ENCODE measurements at places on chromosomes 2 and 18.

- peak; percentile 81 for DNase-seq
Measured at GRCh38 chr2:5695654-5696403, 3.6 kb downstream of the SOX11 start.

GRCh38 chr2:230793572-230794359 is 71.0 kb upstream of the ITM2C start:
- no peak for DNase-seq

DNA sequence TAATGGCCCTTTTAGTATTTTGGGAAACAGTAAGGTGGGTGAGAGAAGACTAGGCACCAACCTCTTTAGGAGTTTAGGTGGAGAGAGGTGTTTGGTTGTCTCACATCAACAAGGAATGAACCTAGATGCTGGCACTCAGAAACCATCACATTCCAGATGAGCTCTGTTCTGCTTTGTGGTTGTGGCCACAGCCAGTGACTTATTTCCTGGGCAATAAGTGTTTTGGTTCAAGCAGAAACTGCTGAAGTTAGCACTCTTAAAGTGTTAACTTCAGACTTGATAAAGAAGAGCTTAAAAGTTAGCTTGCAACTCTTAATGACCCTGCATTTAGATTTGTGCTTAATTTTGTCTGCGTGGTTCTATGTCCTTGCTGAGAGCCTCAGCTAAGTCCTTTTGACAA is 929.2 kb downstream of the SLC4A3 start:
- DNase-seq: no peak

- DNase-seq: no peak
Measured at GRCh38 chr2:66489436-66489835, 54.5 kb downstream of the MEIS1 start.

DNA sequence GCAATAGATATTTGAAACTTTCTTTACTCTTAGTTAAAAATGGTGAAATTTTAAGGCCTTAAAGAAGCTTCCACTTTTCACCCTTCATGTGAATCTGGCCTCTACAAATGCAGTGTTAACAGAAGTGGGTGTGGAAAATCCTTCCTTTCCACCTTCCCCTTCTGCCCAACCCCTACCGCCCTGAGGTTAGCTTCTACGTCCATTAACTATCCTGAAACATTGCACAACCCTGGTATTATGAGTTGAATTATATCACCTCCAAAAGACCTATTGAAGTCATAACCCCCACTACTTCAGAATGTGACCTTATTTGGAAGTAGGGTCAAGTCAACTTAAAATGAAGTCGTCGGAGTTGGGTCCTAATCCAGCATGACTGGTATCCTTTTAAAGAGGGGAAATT is 80.8 kb upstream of the ACSL3 start:
- no peak for DNase-seq

DNA sequence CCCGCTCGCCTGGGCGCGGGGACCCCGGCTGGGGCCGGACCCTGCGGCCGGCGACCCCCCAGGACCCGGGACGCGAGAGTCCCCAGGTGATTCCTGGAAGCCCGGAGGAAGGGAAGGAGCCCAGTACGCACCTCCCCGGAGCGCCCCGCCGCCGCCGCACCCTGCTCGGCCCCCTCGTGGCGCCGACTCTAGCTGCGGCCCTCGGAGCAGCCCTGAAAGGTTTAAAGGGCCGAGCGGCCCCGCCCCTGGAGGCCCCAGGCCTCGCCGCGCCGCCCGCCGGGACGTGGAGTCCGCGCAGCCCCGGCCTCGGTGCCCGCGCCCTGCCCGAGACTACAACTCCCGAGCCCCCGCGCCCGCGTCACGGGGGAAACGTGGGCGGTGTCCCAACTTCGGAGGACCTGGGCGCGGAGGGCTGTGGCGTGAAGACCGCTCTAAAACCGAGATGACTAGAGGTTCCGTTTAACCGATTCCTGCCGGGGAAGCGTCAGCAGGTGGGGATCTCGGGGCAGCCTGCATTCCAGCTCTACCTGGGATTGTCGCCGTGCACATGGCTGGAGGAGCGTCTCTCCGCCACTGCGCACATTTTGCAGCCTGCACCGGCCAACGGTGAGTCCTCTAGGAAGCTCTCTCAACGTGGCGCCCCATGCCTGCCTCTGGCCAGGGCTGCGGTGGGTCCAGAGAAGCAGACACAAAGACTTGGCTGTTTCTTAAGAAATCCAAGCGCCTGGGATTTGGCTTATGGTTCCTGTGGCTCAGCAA is at the start of gene TMEM150A:
Gene TMEM150A (minus strand): TSS at position 223 of the 759 bp plus-strand sequence. CDS start 750 bp downstream, outside the sequence.
- DNase-seq: peak; percentile 89

DNA sequence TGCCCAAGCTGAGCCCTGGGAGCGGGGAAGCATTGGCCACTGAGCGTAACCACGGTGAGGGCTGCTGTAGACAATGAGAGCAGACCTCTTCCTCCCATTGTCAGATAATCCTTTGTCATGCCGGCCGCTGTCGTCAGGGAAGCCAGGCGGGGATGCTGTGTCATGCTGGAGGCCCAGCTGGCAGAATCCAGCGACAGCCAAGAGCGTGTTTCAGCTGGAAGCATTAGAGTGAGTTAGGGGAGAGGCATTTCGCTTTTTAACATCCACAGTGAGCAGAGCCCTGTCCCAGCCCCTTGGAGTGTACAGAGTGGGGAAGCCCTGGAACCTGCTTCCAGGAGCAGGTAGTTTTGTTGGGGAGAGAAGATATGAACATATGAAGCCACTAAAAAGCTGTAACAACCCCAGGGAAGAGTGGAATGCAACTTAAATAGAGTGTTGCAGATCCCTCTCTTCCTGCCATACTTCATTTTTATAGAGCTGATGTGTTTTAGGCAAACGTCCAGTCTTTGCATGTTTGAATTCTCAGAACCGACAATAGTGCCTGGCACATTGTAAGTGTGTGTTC is 7.0 kb downstream of the CTIF start:
- peak; percentile 91 for DNase-seq

DNA sequence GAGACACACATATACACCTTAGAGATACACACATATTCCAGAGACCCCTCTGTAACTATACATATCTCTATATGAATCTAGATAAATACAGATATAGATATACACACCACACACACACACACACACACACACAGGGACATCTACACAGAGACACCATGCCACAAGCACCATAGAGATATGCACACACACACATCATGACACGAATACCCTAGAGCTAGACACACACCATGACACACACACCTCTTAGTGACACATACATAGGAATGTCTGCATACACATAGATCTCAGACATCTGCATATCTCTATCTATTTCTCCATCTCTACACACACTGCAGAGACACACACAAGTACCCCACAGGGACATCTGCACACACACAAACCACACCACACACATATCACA is 270.0 kb downstream of the CYRIA start:
- no peak for DNase-seq

DNA sequence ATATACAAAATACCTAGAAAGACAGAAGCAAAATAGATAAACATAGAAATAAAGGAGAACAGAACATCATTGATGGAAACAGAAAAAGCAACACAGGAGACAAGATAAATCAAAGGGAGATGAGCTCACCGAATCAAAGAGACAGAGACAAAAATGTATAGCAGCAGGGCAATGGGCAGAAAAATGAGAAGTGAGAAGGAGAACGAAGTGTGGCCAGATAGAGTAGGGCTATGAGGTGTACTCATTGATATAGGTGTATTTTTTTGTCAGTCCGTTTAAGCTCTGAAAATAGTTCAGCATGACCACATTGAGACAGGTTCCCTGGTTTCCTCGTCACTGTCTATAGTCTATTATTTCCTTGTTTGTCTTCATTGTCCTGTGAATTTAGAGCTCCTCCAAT is 55.1 kb downstream of the SP100 start:
- DNase-seq: no peak

DNA sequence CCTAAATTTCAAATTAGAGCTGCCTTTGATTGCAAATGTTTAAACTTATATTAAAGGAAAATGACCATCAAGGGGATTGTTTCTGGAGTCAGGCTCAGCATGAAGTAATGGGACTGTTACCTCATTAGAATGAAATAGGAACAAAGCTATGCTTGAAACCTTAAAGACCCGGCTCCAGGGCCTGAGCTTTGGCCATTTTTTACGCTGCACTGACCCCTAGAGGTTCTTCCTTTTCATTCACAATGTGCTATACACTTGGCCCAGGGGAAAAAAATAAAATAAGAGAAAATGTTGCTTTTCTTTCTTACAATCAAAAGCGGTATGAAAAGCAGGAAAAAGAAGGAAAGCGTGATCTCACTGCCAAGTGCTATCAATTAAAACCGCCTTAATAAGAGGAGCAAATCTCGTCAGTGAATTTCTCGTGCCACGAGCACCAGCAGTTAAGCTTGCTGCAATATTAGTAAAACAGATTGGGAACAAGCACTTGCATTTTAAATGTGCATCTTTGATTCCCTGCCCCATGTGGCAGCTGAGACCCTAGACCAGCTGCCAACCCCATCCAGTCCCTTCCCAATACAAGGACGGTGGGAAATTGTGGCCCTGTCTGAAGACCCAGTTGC is 96.6 kb downstream of the MBD2 start:
- peak; percentile 76 for DNase-seq

- peak; percentile 53 for DNase-seq
Measured at GRCh38 chr2:236309669-236310029, 45.4 kb upstream of the ASB18 start.

GRCh38 chr18:48994044-48994651 is 43.4 kb upstream of the SMAD7 start:
- no peak for DNase-seq

DNA sequence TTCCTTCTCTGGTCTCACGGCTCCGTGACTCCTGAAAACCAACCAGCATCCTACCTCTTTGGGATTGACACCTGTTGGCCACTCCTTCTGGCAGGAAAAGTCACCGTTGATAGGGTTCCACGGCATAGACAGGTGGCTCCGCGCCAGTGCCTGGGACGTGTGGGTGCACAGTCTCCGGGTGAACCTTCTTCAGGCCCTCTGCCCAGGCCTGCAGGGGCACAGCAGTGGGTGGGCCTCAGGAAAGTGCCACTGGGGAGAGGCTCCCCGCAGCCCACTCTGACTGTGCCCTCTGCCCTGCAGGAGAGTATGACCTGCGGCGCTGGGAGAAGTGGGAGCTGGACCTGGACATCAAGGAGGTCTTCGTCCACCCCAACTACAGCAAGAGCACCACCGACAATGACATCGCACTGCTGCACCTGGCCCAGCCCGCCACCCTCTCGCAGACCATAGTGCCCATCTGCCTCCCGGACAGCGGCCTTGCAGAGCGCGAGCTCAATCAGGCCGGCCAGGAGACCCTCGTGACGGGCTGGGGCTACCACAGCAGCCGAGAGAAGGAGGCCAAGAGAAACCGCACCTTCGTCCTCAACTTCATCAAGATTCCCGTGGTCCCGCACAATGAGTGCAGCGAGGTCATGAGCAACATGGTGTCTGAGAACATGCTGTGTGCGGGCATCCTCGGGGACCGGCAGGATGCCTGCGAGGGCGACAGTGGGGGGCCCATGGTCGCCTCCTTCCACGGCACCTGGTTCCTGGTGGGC is 10.0 kb downstream of the PROC start:
- DNase-seq: no peak

- DNase-seq: no peak
Measured at GRCh38 chr2:45583977-45584376, 27.1 kb downstream of the SRBD1 start.

DNA sequence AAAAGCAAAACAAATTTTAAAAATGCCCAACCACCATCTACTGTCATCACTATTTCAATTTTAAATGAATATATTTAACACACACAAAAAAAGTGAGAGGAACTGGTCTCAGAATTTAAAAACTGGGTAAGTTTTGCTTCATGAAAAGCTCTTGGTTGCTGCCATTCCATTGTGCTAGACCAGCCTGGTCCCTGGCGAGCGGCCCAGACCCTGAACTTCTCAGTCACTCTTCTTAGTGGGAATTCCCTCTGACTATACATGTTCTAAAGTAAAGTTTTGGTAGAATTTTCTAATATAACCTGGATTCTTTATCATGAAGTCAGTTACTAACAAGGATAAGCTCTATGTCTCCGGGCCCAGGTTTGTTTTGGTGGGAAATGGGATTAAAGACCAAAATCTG is 34.8 kb upstream of the TMEM177 start:
- no peak for DNase-seq

- no peak for DNase-seq
Measured at GRCh38 chr2:3277050-3277747, 100.4 kb downstream of the EIPR1 start.

- no peak for DNase-seq
Measured at GRCh38 chr2:138767101-138767500, 13.1 kb downstream of the NXPH2 start.

DNA sequence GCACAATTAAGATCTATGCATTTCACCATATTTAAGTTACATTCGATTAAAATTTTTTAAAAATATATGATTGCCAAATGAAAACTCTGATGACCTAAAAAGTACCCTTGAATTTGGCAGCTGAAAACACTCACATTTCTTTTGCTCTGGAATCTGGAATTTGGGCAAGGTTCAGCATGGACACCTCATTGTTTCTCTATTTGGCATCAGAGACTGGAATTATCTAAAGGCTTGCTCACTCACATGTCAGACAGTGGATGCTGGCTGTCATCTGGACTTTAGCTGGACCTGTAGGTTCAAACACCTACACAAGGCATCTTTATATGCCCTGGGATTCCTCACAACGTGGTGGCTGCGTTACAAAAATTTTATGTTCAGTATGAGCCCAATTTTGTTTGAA is 16.1 kb downstream of the MBOAT2 start:
- no peak for DNase-seq

Measured in ELF-1 (cell line).